Stimulated activated CD4-positive, alpha-beta T cell treated with anti-CD3 and anti-CD28 coated beads, Interleukin-15, amount 100 ng/mL, for 48 hours (primary cell): ENCODE measurements at places on chromosomes 3 and 15.

- peak; percentile 15 for DNase-seq
Observed at GRCh38 chr15:62940755-62941361, 101.7 kb upstream of the TPM1 start.

DNA sequence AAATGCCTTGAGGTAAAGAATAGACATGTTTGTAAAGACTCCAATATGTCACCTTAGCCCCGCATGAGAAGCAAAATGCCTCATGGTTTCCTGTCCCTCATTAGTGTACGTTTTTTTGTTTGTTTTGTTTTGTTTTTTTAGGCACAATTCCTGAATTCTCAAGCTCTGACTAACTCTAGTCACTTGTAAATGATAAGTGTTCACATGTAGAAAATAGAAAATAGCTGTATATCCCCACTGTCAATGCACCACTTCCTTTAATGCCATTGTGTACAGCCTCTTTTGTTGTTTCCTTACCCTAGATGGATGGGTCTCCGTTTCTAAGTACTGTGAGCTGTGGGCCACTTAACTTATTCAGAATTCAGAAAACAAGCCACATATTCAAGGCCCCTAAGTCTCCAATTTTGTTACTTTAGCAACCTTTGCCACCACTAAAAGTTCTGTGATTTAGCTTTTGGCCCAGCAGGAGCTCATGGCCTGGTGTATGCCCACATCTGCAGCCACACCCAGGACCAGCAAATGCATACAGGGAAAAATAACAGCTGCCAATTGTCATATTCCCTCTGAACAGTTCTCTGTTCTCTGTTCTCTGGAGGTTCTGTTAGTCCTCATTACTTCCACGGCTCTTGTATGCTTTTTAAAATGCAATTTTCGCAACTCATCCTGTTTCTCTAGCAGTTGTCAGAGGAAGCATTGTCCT, 655.5 kb downstream of the GBE1 start:
- no peak for DNase-seq

GRCh38 chr15:85383470-85384148, 3.2 kb downstream of the AKAP13 start:
- no peak for DNase-seq

- no peak for DNase-seq
Observed at GRCh38 chr3:11583638-11584046, 60.1 kb downstream of the VGLL4 start.

- DNase-seq, result no peak
Observed at GRCh38 chr3:55624238-55624637, 137.1 kb upstream of the WNT5A start.

GRCh38 chr3:134371542-134372324, 2.5 kb downstream of the AMOTL2 start:
- DNase-seq, result no peak

DNA sequence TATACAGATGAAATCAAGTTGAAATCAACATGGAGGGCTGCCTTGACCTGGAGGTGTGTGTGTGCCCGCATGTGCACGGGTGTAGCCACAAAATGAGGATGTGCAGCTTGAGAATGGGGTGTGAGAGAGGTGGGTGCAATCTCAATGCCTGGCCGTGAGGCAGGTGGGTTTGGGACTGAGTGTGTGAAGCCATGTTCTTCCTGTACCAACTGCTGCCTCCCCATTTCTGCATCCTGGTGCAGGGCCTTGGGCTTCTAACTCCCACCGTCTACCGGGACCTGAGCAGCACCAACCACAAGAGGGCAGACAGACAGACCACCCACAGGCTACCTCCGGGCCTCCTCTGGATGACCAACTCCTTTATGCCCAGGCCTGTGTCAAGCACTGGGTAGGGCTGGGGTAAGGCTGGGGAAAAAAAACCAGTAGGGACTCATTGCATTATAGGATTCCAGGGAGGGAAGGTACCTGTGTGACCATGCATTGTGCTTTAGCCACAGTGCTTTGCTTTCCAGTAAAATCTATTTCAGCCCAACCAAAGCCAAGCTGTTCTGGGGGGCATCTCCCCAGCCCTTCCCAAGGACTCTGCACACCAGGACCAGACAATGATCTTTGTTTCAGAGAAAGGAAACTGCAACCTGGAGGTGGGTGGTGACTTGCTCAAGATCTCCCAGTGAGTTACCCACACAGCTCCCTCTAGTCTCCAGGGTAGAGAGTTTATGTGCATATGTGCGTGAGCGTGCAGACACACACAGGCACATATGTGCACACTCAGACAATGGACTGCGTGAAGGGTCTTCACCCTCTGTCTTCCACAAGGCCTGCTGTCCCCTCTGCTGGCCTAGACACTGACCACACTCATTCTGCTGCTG, 162.2 kb upstream of the TLE3 start:
- peak; percentile 19 for DNase-seq

GRCh38 chr3:133750259-133750656, 4.1 kb downstream of the TF start:
- DNase-seq, result no peak

GRCh38 chr3:104349836-104350235, 1016.9 kb upstream of the ALCAM start:
- no peak for DNase-seq

GRCh38 chr3:55297245-55297644, 189.9 kb downstream of the WNT5A start:
- no peak for DNase-seq

DNA sequence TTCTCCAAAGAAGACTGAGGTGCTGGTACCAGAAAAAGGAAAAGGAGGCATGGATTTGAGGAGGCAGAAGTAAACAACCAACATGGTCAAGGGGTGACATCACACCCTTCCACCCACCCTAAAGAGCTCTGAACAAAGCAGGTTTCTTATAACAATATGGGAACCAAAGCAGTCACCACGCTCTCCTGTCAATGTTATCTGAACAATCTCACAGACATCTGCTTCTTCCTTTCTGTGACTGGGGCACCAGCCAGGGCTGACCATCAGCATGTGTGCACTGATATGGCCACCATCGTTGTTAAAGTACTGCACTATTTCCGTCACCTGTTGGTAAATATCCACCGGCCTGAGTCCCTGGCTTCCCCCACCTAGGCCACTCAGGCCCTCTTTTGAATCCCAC, 252.9 kb downstream of the SHQ1 start:
- no peak for DNase-seq

DNA sequence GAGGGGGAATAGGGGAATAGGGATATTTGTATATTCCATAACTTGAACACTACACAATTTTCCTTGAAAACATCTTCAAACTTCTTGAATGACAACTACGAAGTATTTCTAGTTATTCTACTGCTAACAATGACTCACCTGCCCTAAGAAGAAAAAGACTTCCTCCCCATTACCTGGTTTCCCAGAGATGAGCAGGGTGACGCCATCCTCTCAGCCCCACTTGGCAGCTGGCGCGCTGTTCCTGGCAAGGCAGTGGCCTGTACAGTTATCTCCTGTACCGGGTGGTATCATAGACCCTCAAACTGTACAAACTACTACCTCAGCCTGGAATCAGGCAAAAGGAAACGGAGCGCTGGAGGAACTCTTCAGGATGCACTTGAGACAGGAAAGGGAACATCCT, 10.4 kb downstream of the WDR82 start:
- DNase-seq, result no peak

DNA sequence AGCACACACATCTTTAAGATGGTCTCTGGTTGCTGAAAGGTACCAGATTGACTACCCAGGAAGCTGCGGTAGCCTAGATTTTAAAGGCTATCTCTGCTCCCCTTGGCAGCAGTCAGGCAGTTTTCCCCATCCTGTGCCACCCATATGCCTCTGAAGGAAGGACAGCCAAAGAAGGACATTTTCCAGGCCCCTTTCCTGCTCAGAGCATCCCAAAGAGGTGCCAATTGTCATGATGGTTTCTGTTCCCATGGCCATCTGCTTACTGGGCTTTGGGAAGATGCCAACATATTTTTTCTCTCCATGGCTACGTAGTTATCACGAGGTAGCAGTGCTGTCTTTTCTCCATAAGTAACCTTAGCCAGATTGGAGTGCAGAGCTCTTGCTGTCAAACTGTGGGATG, 39.7 kb downstream of the UNC13C start:
- no peak for DNase-seq

- no peak for DNase-seq
Observed at GRCh38 chr3:194265505-194265892, 85.6 kb downstream of the CPN2 start.

GRCh38 chr15:27694506-27695087, 404.5 kb downstream of the OCA2 start:
- no peak for DNase-seq

- DNase-seq, result no peak
Observed at GRCh38 chr3:179882292-179882691, 154.4 kb downstream of the PEX5L start.

GRCh38 chr3:120462409-120462959, 11.7 kb upstream of the FSTL1 start:
- no peak for DNase-seq

DNA sequence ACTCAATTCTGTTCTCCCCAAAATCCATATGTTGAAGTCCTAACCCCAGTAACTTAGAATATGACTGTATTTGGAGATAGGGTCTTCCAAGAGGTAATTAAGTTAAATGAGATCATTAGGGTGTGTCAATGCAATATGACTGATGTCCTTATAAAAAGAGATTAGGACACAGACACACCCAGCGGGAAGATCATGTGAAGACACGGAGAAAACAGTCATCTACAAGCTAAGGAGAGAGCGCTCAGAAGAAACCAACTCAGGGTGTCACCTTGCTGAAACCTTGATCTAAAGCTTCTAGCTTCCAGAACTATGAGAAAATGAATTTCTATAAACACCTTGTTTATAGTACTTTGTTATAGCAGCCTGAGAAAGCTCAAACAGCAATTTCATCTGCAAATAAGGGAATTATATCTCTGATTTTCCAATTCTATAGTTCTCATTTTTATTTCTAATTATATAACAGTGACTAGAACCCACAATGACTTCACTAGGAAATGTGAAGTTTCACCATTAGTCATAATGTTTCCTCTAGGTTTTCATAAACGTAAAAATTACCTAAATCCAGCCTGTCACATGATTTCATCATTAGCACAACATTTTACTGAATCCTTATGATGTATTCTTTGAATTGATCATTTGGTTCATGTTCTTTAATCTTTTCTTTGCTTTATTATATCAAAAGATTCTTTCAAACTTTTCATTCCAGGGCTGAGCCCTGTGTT, 459.1 kb upstream of the MDFIC2 start:
- DNase-seq, result no peak

GRCh38 chr3:63910001-63910400, 2.2 kb downstream of the SCAANT1 start:
- no peak for DNase-seq

GRCh38 chr15:29043736-29044502, 158.1 kb downstream of the APBA2 start:
- DNase-seq, result no peak

- no peak for DNase-seq
Observed at GRCh38 chr3:143124601-143125520, 5.3 kb downstream of the CHST2 start.

GRCh38 chr3:152539191-152539764, 270.5 kb downstream of the MBNL1 start:
- DNase-seq, result no peak
